ENCODE measurements at places on chromosomes 5 and 9.

DNA sequence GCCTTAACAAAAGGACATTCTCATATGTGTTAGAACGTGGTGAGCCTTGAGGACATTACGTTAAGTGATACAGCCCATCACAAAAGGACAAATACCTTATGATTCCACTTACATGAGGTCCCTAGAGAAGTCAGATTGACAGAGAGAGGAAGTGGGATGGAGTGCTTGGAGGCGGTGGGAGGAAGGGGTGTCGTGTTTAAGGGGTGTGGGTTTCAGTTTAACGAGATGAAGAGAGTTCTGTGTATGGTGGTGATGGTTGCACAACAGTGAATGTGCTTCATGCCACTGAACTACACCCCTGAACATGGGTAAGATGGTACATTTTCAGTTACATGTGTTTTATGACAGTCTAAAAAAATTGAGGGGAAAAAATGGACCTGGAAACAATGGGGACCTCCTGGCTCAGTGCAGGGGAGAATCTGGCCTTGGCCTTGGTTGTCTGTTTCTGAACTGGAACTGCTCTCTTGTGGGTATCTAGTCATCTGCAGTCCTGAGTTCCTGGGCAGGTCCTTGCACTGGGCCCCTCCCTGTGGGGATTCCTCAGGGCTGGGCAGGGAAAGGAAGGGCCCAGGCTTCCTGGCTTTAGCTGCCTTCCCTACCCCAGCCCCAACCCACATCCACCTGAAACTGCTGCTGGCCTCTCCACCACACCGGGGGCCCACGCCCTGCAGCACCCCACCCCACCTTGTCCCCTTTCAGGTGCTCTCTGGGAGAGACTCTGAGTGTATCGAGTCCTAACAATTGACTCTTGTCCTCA lies 17.8 kb downstream of the LRRC8A start:
- no peak for DNase-seq

- no peak for DNase-seq
Observed at GRCh38 chr9:91489361-91489899, 65.8 kb upstream of the NFIL3 start.

DNA sequence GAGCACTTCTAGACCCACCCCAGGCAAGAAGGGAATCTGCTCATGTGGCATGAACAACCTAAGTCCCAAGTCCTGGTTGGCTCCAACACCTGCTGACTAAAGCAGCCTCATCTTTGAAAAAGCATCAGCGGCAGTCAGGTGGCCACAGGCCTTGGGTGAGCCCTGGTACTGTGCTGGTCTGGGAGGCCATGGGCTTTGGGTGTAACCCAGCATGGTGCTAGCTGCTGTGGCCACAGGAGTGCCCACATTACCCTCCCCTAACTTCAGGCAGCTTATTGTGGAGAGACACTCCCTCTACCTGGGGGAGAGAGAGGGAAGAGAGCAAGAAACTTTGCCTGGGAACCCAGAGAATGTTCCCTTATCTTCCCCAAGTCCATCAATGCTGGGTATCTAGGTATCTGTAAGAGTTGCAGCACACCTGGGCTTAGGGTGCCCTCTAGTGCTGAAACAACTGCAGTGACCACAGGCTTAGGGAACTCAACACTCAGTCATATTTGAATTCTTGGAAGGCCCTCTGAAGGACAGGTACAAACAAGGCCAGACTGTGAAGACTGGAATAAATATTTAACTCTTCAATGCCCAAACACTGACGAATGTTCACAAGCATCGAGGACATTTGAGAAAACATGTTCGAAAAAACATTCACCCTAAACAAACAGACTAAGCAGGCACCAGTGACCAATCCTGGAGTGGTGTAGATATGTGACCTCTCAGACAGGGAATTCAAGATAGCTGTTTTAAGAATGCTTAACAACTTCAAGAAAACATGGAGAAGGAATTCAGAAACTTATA lies 69.9 kb upstream of the OR2K2 start:
- no peak for DNase-seq

DNA sequence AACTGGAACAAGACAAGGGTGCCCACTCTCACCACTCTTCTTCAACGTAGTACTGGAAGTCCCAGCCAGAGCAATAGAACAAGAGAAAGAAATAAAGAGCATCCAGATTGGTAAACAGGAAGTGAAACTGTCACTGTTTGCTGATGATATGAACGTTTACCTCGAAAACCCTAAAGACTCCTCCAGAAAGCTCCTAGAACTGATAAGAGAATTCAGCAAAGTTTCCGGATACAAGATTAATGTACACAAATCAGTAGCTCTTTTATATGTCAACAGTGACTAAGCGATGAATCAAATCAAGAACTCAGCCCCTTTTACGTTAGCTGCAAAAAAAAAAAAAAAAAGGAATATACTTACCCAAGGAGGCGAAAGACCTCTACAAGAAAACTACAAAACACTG lies 306.6 kb downstream of the PLK2 start:
- no peak for DNase-seq

GRCh38 chr9:96461336-96461735 lies 11.4 kb downstream of the HABP4 start:
- DNase-seq: no peak

DNA sequence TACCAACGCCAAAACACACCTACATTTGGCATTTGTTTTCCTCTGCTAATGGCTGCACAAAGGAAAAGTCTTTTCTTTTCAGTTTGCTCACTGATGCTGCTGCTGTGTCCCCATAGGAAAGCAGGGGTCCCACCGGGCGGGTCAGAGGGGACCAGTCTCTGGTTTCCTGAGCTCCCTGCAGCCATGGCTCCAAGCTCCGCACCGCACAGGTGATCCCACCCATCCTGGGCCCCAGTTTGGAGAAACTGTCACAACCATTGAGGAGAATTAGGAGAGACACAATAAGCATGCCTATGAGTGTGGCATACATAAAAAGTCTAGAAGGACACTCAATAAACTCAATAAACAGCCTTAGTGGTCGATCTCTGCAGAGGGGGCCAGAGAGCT lies 19.9 kb downstream of the MED10 start:
- no peak for DNase-seq

GRCh38 chr9:130461218-130461630 lies 16.5 kb downstream of the ASS1 start:
- DNase-seq: peak; percentile 61

DNA sequence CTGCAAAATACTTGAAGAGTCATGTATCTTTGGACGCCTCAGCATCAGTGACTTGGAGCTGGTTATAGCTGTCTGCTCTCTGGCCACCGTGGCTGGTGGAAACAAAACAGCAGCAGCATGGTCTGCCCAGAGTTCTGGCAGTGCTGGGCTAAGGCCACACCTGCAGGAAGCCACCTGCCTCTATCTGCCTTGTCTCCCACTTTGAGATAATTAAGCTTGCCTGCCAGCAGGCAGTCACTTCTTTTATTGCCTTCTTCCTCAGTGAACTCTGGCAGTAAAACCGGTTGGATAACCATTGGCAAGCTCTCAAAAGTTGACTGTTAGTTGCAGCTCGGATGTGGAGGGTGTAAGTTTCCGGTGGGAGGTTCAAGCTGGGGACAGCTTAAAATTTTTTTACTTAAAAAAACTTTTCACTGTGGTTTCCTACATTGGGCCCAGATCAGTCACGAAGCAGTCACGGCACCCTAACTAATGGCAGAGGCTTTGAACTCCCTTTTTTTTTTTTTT lies 4.9 kb downstream of the SMIM3 start:
- peak; percentile 36 for DNase-seq

GRCh38 chr5:95712347-95712958 lies 18.7 kb upstream of the RHOBTB3 start:
- DNase-seq: no peak

GRCh38 chr5:37836235-37836591 lies 3.6 kb downstream of the GDNF start:
- no peak for DNase-seq

DNA sequence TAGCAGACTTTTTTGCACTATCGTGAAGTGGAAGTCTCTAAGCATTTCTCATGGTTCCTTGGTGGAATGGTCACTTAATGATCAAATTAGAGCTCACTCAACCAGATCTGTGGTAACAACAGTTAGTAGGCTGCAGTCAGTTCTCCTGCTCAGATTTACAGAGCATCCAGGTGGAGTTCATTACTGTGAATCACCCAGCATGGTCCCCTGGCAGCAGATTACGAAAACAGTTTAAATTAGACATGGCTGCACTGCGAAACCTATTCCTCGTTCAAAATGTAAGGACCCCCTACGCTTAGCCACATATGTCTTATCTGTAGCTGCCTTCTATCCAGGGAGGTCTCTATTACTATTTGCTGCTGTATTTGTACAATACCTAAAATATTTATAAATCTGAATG lies 823.6 kb upstream of the ARRDC3 start:
- DNase-seq: no peak

- no peak for DNase-seq
Observed at GRCh38 chr5:133129289-133129688, 77.5 kb downstream of the HSPA4 start.

GRCh38 chr5:43636076-43636475 lies 33.1 kb downstream of the NNT start:
- DNase-seq: no peak

- DNase-seq: no peak
Observed at GRCh38 chr5:38078161-38078560, 180.2 kb upstream of the EGFLAM start.

- DNase-seq: no peak
Observed at GRCh38 chr5:157219491-157220271, 39.0 kb downstream of the ITK start.

- DNase-seq: no peak
Observed at GRCh38 chr5:65867542-65868195, 58.7 kb upstream of the ERBIN start.

- no peak for DNase-seq
Observed at GRCh38 chr9:6014670-6015270, 654 bp downstream of the RANBP6 start.

DNA sequence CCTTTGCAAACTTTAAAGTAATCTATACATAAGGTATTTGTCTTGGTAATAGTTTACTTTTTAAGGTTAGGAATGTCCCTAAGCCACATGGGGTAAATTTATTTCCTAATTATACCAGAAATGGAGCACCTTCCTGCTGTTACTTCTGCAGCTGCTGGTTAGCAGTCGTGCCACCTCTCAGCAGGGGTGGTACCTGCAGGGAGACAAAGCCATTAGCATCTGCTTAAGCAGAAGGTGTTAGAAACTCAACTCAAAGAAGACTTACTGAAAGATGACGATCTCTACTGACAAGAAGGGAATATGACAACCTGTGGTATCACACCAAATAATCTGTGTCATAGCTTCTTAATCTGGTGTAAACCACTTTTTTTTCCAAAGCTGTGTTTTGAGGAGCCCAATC lies 173.7 kb downstream of the BRINP1 start:
- DNase-seq: no peak

DNA sequence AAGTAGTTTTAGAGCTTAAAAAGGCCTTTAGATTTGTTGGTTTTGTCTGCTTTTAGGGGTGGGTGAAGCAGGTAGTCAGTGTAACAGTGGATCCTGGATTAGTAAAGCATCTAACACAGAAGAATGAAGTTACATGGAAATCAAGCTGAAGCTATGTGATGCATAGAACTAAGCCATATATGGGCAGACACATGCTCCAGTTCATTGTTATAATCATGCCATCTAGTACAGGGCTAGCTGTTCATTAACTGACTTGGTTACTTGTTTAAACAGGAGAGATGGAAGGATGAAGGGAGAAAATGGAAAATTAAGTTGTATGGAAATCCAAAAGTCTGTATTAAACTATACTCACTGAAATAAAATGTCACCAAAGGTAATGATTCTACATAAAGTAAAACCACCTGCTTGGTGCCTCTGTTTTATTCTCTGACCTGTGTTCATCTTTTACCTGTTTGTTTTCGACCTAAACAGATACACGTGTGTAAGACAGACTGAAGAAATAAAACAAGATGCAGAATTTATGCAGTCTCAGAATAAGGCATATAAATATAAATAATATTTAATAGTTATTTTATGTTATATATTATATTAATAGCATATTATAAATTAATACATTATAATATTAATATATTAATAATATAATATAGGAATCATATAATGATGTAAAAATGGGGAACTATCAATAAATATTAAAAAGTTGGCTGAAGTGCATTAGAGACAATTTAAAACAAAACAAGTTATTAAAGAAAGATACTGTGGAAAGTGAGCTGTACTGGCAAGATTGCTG lies 33.9 kb downstream of the MRPS30 start:
- no peak for DNase-seq

GRCh38 chr5:141809380-141810096 lies 68.7 kb downstream of the PCDH1 start:
- DNase-seq: no peak

- no peak for DNase-seq
Observed at GRCh38 chr5:92222449-92222848, 839.3 kb upstream of the ARRDC3 start.

- DNase-seq: no peak
Observed at GRCh38 chr9:87643778-87644570, 81.9 kb upstream of the CTSL start.

- DNase-seq: no peak
Observed at GRCh38 chr9:134670851-134671281, 29.3 kb downstream of the COL5A1 start.

DNA sequence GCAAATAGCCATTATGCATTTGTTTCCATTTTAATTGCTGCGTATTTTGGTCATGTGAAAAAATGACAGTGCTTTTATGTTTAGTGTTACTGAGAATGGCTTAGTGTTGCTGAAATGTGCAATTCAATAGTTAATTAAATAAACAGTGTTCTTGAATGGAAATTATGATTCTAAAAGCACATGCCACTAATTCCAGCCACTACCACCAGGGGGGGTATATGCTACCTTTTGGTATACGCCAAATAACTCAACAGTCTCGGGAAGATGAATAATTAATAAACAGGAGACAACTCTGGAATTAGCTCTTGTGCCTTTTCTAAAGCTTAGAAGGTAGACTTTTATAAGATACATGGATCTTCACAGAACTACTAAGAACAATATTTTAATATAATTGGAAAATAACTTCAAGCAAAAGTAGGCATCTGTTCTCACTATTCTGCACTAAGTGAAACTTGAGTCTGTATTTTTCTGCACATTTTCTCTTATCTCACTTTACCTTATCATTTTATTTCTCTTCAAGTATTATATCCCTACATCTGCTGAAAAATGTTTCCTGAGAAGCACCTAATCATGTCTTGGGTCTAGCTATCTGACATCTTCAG lies 83.5 kb upstream of the MINAR2 start:
- DNase-seq: no peak

GRCh38 chr5:6464441-6464840 lies 15.8 kb downstream of the UBE2QL1 start:
- no peak for DNase-seq

Data from activated CD4-positive, alpha-beta T cell treated with anti-CD3 and anti-CD28 coated beads for 1 hour (primary cell).